ENCODE measurements at places on chromosomes 12 and 14. TPM values are rescaled to one million over a fixed set of nuclear protein-coding genes. Genes with fewer than 3 reads are reported as not detected.

GRCh38 chr12:33265900-33266299 lies 173.7 kb downstream of the SYT10 start:
- no peak for DNase-seq

GRCh38 chr12:71756054-71756690 lies 1.5 kb downstream of the RAB21 start:
- DNase-seq, result no peak

DNA sequence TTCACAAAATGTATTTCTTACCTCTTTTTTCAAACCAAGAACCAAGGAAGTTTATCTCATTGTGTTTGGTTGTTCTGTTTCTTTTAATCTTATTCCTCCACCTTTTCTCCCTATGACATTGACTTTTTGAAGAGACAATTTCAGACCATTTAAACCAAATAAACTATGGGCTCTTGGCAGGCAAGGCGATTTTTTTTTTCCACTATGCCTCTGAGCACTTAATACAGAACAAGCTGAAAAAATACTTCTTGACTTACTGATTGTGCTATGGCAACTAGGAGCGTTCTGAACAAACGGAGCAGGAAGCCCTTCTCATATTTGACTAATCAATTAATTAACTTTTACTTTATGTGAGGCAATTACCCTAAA lies 98.0 kb downstream of the ZNF664 start:
- DNase-seq, result no peak

The SYT10 gene
- total RNA-seq, result not detected

GRCh38 chr14:99158150-99158549 lies 113.8 kb downstream of the BCL11B start:
- DNase-seq, result no peak

DNA sequence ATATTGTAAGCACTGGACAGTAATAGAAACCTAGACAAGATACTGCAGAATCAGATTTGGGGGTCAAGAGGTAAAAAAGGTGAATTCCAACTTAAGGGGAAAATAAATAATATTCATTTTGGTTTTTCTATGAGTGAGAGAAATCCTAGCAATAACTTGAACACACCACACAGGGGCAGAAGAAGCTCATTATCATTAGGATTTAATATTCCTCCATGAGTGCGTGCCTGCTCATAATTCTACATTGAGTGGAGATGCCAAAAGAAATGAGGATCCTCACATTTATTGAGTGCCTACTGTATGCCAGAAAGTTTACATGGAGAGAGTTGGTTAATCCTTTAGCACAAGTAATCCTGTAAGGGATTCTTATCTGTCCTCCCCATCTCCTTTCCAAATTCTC lies 40.5 kb upstream of the C14orf132 start:
- DNase-seq, result no peak

DNA sequence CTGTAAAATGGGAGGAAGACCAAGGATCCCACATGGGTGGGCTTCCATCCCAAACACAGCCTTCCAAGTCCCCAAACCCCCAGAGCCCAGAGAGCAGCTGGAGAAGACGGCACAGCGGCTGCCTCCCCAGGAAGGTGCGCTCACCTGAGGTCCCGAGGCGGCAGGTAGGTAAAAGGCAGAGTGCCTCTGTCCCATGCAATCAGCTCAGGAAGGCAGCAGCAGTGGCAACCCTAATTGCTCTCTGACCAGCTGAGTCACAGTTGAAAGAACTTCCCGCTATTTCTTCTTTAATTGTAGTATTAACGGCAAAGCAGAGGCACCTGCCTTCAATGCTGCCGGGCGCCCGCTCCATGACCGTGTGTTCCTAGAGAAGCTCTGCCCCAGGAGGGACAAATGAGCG lies 91.1 kb upstream of the BCL11B start:
- DNase-seq, result no peak

The COCH gene
- 0.81 TPM for total RNA-seq

The SYT1 gene
- total RNA-seq, result not detected

GRCh38 chr14:105601360-105602242 lies 75.2 kb downstream of the TMEM121 start:
- DNase-seq, result no peak

- DNase-seq, result no peak
Observed at GRCh38 chr12:120870415-120870814, 33.7 kb downstream of the SPPL3 start.

- DNase-seq, result peak; percentile 25
Observed at GRCh38 chr12:54977857-54978256, 6.7 kb downstream of the TESPA1 start.

Measured in naive thymus-derived CD8-positive, alpha-beta T cell (primary cell).